ENCODE measurements at places on chromosomes 6 and 20. TPM values are rescaled to one million over a fixed set of nuclear protein-coding genes. Genes with fewer than 3 reads are reported as not detected.

The SLC24A3 gene
- total RNA-seq: not detected

The EYS gene
- total RNA-seq: not detected

GRCh38 chr6:139600919-139601475, 226.5 kb upstream of the CITED2 start:
- DNase-seq: peak; percentile 30

- DNase-seq: no peak
Observed at GRCh38 chr20:23148731-23149570, 62.8 kb upstream of the CD93 start.

DNA sequence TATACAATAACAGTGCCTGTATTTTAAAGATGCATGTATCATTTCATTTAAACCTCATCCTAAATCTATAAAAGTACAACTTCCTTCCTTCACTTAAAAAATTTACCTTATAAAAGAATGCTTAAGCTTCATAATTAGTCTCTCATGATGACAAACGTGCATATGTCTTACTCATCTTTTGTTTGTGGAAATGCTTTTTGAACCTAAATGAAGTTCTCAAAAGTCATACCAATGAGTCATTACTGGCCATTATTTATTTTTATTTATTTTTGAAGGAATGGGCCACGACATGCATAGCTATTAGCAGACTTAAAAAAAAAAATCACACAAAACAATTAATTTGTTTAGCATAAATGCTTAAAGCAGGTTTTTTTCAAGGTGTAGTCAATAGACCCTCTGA, 3.7 kb downstream of the TFB1M start:
- no peak for DNase-seq

The GHRH gene
- not detected for total RNA-seq

- no peak for DNase-seq
Observed at GRCh38 chr6:124567401-124567800, 394.8 kb upstream of the RNF217 start.

The WFDC10A gene
- not detected for total RNA-seq

The MRPL18 gene
- 83.5 TPM for total RNA-seq

The PRICKLE4 gene
- not detected for total RNA-seq

GRCh38 chr6:136114661-136115060, 135.4 kb downstream of the MTFR2 start:
- DNase-seq: no peak

- DNase-seq: no peak
Observed at GRCh38 chr20:23305098-23305497, 45.5 kb upstream of the NXT1 start.

The SLC17A3 gene
- not detected for total RNA-seq

- no peak for DNase-seq
Observed at GRCh38 chr20:58853976-58854637, 1.6 kb downstream of the GNAS start.

- peak; percentile 26 for DNase-seq
Observed at GRCh38 chr20:62898970-62899632, 27.2 kb downstream of the DIDO1 start.

DNA sequence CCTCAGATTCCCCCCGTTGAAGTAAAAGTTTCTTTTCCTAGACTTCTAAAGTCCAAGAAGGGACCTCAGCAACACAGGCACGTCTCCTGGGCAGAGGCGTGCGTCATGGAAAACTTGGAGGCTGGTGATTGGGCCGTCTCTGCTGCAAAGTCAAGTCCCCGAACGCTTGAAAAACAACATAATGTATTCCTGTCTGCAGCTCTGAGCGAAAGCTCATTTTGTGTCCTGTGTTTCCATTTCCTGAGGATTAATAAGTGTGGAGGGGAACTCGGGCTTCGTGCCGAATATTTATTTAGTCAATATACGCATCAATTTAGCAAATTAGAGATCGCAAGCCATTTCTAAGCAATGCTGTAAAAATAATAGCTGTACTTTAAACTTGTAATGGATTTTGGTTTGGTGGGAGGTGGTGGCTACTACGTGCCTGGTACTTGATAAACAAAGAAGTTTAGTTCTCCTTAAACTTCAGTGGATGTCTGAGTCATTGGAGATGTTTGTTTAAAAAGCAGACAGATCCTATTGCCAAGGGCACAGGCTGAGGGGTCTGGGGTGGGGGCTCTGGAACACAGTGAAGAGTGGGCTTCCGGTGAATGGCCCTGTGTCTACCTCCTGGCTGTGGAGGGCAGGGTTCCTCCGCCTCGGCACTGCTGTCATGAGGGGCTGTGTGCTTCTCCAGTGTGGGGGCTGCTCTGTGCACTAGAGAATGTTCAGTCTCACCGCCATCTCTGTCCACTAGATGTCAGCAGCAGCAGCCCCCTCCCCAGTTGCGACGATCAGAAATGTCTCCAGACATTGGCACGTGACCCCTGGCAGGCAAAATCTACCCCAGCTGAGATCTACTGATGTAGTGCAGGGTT, 21.8 kb downstream of the PCK1 start:
- no peak for DNase-seq

The STX11 gene
- 20.7 TPM for total RNA-seq

DNA sequence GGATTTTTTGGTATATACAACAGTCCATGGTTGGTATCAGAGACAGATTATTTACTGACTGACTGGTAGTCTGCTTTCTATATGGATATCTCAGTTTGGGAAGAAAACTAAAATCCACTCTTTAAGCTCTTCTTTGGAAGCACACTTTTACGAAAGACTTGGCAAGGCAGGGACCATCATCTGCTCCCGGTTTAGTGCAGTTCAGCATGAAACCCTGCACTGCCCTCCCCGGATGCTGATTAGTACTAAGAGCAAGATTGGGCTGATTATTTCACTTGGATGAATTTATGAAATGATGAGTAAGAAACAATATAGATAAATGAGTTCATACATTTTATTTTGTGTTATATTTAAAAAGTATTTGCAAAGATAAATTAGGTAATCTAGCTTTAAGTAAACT, 56.3 kb downstream of the RGS17 start:
- DNase-seq: no peak

DNA sequence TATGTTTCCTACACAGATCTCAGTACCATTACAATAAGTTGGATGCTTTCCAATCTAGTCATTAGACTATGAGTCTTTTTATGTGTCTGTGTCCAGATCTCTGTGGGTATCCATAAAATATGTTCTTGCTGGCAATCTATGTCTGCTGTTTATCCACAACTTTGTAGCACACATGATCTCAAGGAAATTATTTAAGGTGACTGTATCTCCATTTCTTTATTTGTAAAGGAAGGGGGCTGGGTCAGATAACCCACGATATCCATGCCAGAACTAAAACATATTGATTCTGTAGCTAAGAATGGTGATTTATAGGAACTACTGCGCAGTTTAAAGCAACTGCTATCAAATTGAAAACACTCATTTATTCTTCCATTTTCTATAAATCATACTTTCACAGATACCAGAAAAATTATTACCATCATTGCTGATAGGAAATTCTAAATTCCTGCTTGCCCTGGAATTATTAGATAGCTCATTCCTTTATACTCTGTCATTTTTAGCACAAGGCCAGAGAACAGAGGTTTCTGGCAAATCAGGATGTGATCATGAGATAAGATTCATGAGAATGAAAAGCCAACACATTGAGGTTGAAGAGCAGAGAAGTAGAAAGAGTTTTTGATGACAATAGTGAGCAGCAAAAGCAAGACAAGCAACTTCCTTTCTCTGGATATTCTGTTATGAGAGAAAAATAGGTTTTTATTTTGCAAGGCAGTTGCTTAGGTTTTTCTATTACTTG, 851.4 kb upstream of the CITED2 start:
- DNase-seq: no peak

- DNase-seq: no peak
Observed at GRCh38 chr6:516213-516612, 124.7 kb downstream of the IRF4 start.

GRCh38 chr20:18717062-18717461, 96.5 kb upstream of the SCP2D1 start:
- no peak for DNase-seq

DNA sequence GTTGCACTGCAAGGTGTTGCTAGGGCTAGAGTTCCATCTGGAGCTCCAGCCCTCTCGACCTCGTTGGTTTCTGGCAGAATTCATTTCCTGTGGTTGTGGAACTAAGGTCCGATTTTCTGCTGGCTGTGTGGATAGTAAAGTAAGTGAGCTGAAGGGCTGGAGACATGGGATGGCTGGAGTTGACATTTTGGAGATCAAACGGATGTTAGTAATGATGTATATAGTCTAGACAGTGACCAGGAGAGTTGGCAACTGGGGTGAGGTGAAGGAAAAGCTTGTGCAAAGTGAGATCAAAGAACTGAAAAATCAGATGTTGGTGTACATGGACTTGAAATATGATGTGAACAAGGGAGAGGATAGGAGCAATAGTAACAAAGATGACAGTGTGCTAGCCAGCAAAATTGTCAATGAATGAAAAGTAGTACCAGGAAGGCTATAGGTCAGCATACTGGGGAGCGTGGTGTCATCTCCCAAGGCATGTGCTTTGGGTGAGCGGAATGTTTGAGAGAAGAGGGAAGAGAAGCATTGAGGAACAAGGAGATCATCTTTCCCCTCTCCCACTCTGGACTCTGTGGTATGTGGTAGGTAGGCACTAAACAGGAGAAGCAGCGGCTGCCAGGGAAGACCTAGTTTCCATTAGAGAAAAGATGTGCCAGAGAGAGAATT, 7.8 kb downstream of the QRSL1 start:
- DNase-seq: no peak

GRCh38 chr20:20317195-20317594, 50.7 kb upstream of the INSM1 start:
- no peak for DNase-seq

GRCh38 chr20:63701051-63701328, 4.5 kb downstream of the TNFRSF6B start:
- DNase-seq: no peak

The HLA-DQB1 gene
- 6.9 TPM for total RNA-seq
